HFF-Myc (cell line): ENCODE measurements at places on chromosomes 7 and 10.

DNA sequence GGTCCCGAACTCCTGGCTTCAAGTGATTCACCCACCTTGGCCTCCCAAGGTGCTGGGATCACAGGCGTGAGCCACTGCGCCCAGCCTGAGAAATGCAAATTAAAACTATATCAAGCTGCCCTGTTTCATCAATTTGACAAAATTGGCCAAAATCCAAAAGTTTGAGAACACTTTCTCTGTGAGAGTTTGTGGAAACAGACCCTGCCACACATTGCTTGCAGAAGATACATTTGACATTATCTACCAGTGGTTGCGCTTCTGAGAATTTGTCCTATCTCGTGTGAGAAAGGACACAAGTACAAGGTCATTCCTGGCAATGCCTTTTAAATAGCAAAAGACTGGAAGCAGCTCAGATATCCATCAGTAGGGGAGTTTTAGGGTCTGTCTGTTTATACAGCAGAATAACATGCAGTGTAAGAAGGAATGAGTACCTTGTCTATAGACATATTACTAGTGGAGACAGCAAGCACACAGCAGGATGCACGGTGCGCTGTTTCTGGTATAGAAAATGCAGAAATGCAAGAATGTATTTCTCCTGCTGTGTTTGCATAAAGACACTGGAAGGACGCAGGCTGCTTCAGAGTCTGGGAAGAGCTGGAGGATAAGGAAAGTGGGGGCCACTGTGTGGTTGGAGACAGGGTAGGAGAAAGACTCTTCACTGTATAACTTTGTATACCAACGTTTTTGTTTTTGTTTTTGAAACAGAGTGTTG, 4.3 kb downstream of the LHPP start:
- no peak for DNase-seq

- no peak for DNase-seq
These were observed 197.1 kb upstream of the CXCL12 start for GRCh38 chr10:44581996-44582395.

- DNase-seq, result no peak
These were observed 32.1 kb downstream of the JCAD start for GRCh38 chr10:30027057-30028005.

DNA sequence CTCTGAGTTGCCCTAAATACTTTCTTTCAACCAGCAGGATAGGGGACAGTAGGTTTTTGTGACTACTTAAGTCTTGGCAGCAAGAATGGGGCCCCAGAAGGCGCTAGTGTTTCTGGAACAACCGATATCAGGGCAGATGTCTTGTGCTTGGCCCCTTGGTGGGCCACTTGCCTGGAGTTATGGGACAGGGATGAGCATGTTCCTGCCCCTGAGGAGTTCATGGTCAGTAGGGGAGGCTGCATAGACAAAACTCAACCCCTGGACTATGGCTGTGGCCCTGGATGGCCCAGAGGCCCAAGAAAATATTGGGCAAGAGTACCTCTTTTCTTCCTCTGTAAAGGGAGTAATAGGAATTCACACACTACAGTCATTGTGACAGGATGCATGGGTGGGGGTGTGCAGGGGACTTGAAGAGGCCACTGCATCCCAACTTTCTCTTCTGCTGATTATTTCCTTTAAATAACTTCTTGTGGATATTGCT, 57.7 kb upstream of the IGFBP3 start:
- DNase-seq, result no peak

- no peak for DNase-seq
These were observed 299.7 kb downstream of the ZEB1 start for GRCh38 chr10:31618541-31619291.

GRCh38 chr10:70958396-70958795, 70.0 kb upstream of the PCBD1 start:
- DNase-seq, result no peak

- no peak for DNase-seq
These were observed 1.0 kb upstream of the LRRTM3 start for GRCh38 chr10:66924674-66925345.

DNA sequence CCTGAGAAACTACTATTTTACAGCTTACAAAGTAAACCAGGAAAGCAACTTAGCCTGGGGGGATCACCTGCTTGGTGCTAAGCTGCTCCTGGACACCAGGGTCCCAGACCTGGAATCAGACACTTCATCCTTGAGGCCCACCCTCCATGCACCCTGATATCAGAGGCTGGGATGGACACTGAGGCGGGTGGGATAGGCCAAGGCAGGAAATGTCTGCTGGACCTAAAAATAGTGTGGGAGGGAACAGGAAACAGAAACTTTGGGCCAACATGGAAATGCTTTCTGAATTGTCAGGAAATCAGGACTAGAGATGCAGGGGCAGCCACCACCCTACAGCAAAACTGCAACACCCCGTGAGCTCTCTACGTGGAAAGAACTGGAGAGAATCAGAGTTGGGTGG, 101.5 kb upstream of the PODXL start:
- no peak for DNase-seq

GRCh38 chr7:98051118-98051744, 55.4 kb upstream of the LMTK2 start:
- DNase-seq, result no peak

DNA sequence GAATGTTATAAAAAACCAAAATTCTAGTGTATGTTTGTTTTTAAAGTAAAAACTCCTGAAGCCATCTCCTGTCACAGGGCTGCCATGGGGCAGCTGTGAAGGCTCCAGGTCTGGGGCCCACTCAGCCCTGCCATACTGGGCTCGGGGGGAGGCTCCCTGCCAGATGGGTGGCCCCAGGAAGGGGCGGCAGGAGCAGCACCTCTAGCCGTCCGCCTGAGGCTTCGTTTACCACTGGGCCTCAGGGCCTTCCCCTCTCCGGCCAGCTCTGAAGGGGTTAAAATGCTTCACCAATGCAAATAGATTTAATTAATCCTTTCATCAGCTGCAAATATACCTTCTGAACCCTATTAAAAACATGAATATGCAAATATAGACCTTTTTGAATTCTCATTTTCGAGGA, 139.0 kb downstream of the ELFN1 start:
- no peak for DNase-seq

- DNase-seq, result no peak
These were observed 73.6 kb downstream of the EPC1 start for GRCh38 chr10:32273336-32273735.

DNA sequence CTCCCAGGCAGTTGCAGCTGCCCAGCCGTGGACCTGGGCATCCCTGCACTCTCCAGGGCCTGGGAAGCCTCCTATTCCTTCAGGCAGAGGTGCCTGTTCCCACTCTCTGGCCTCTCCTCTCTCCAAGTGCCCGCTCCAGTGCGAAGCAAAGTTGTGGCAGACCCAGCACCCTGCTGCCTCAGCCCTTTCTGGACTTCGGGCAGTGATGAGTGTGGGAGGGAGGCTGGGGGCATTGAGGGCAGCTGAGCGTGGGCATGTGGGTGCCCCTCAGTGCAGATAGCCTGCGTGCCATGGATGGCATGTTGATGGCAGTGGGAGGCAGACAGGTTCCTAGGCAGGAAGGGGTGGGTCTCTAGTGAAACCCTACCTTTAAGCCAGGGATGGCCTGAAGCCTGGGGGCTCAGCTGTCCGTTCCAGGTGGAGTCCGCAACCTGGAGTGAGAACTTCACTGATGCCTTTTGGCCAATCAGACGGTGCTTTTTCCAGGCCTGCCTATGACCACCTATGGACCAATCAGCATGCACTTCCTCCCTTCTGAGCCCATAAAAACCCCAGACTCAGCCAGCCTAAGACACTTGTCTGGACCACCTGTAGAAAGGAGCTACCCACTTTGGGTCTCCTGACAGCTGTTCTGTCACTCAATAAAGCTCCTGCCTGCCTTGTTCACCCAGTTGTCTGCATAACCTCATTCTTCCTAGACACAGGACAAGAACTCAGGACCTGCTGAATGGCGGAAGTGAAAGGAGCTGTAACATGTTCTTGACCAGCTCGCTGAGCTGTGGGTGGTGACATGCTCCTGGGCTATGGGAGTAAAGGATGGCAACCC, 26.1 kb downstream of the SVIL start:
- no peak for DNase-seq

GRCh38 chr7:3861941-3862340, 560.9 kb downstream of the SDK1 start:
- no peak for DNase-seq

DNA sequence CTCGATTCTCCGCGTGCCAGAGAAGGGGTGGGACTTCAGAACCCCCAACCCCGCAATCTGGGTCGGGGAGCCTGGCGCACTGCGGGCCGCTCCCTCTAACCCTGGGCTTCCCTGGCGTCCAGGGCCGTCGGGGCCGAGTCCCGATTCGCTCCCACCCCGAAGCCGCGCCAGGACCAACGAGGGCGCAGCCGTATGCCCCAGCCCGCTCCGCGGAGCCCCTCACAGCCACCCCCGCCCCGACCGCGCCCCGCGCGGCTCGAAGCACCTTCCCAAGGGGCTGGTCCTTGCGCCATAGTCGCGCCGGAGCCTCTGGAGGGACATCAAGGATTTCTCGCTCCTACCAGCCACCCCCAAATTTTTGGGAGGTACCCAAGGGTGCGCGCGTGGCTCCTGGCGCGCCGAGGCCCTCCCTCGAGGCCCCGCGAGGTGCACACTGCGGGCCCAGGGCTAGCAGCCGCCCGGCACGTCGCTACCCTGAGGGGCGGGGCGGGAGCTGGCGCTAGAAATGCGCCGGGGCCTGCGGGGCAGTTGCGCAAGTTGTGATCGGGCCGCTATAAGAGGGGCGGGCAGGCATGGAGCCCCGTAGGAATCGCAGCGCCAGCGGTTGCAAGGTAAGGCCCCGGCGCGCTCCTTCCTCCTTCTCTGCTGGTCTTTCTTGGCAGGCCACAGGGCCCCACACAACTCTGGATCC, at the start of gene LEP:
Gene LEP (plus strand): TSS at position 583 of the 691 bp plus-strand sequence. CDS start 10,741 bp downstream, outside the sequence.
- no peak for DNase-seq
